ENCODE measurements at places on chromosomes 5 and 9. TPM values are rescaled to one million over a fixed set of nuclear protein-coding genes. Genes with fewer than 3 reads are reported as not detected.

Gene IFNA17
- total RNA-seq, result not detected

Gene TTC16
- 0.12 TPM for total RNA-seq

Gene MCIDAS
- total RNA-seq, result not detected

DNA sequence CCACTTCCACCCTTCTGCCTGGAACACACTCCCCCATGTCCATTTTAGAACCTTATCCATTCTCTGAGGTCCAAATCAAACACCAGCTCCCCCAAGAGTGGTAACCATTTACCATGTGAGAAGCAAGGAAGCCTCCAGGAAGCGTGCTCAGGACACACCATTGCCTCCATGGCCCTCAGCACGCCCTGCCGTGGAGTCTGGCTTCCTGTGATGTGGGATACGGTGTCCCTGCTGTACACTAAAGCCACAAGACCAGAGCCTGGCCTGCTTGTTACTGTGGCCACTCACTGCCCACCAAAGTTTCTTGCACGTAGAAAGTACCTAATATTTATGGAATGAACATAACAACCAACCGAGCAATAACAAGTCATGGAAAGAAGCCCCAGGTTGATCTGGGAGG is 151.7 kb downstream of the SEMA5A start:
- no peak overlapping the region for H3K27ac ChIP-seq
- DNase-seq, result no peak
- H3K27me3 ChIP-seq, result no peaks in the 10 kb centered on the region
- peaks cover 4% of the 10 kb centered on the region for H3K4me1 ChIP-seq
- H3K4me3 ChIP-seq, result no peak overlapping the region

DNA sequence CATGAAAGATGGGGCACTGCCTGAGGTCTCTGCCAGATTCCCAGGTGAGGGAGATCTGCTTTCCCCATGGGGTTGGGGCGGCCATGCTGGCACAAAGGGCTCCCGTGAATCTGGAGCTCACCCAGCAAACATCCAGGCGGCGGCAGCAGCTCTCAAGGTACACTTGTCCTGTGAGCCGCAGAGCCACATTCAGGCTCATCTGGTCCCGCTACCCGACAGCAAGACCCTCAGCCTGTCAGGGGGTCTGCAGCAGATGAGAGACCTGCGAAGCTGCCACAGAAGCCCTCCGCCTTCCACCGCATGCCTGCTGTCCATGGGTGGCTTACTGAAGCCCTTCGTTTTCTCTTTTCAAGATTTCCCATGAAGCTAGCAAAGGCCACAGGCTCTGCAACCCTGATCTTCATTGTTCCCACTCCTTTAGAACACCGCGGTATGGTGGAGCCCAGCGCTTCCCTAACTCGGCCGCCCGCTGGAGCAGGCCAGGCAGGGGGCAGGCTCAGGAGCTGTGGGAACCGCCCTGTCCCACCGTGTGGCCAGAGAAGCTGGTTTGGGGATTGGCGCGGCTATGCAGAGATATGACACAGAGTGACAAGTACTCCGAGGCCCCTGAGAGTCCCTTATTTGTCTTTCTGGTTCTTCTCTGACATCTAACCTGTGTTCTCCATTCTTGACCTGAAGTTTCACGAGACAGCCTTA is 8.8 kb downstream of the LRRC14B start:
- no peak overlapping the region for H3K4me3 ChIP-seq
- no peaks in the 10 kb centered on the region for H3K36me3 ChIP-seq

GRCh38 chr9:24721621-24722020 is 175.9 kb upstream of the IZUMO3 start:
- H3K4me1 ChIP-seq, result no peaks in the 10 kb centered on the region
- no peak overlapping the region for H3K27ac ChIP-seq
- no peaks in the 10 kb centered on the region for H3K27me3 ChIP-seq
- H3K36me3 ChIP-seq, result no peaks in the 10 kb centered on the region
- no peak for DNase-seq
- H3K4me3 ChIP-seq, result no peak overlapping the region
